SK-MEL-5 (cell line): ENCODE measurements at places on chromosomes 4 and X. TPM values are rescaled to one million over a fixed set of nuclear protein-coding genes. Genes with fewer than 3 reads are reported as not detected.

SLC9A6 gene
- 17.7 and 18.7 TPM in 2 replicates for total RNA-seq

CXCL9 gene
- total RNA-seq: 0.13 and 0.21 TPM in 2 replicates

AMTN gene
- total RNA-seq: not detected in 2 replicates

PITX2 gene
- 1.1 and 1.8 TPM in 2 replicates for total RNA-seq

TLR10 gene
- 0.08 TPM in 1 of 2 replicates, not detected in the other for total RNA-seq

UGT2B11 gene
- not detected in 2 replicates for total RNA-seq

EVC2 gene
- 0.11 and 0.21 TPM in 2 replicates for total RNA-seq

GCNA gene
- 0.88 and 1.1 TPM in 2 replicates for total RNA-seq

SPIN4 gene
- total RNA-seq: 2.0 and 2.4 TPM in 2 replicates

TENM3 gene
- 38.1 and 47.7 TPM in 2 replicates for total RNA-seq

DTHD1 gene
- total RNA-seq: not detected in 2 replicates

UPF3B gene
- total RNA-seq: 3.9 and 4.5 TPM in 2 replicates

S100G gene
- total RNA-seq: not detected in 2 replicates

PROM1 gene
- 3.1 and 4.1 TPM in 2 replicates for total RNA-seq

ALAS2 gene
- total RNA-seq: not detected in 2 replicates

KLKB1 gene
- 0.16 TPM in 1 of 2 replicates, not detected in the other for total RNA-seq

RAB9B gene
- 1.1 and 1.4 TPM in 2 replicates for total RNA-seq

SLC4A4 gene
- total RNA-seq: 0.16 TPM in 2 replicates

RHOXF2B gene
- total RNA-seq: not detected in 2 replicates

ZDHHC15 gene
- total RNA-seq: 0.16 TPM in 1 of 2 replicates, not detected in the other

DRP2 gene
- 0.08 TPM in 2 replicates for total RNA-seq

PASD1 gene
- 2.9 and 3.3 TPM in 2 replicates for total RNA-seq

SPANXD gene
- not detected in 2 replicates for total RNA-seq

QRFPR gene
- not detected in 2 replicates for total RNA-seq

GAR1 gene
- 9.9 and 10.6 TPM in 2 replicates for total RNA-seq

OFD1 gene
- total RNA-seq: 12.7 and 14.1 TPM in 2 replicates

LDB2 gene
- total RNA-seq: 0.08 and 0.61 TPM in 2 replicates

TRIM2 gene
- total RNA-seq: 127 and 131 TPM in 2 replicates

HSFX2 gene
- total RNA-seq: not detected in 2 replicates

UGT8 gene
- total RNA-seq: 7.4 and 7.8 TPM in 2 replicates

TEX13B gene
- 0.24 TPM in 1 of 2 replicates, not detected in the other for total RNA-seq

USP11 gene
- 28.6 and 37.5 TPM in 2 replicates for total RNA-seq
